ENCODE measurements at places on chromosomes 13 and 19.

DNA sequence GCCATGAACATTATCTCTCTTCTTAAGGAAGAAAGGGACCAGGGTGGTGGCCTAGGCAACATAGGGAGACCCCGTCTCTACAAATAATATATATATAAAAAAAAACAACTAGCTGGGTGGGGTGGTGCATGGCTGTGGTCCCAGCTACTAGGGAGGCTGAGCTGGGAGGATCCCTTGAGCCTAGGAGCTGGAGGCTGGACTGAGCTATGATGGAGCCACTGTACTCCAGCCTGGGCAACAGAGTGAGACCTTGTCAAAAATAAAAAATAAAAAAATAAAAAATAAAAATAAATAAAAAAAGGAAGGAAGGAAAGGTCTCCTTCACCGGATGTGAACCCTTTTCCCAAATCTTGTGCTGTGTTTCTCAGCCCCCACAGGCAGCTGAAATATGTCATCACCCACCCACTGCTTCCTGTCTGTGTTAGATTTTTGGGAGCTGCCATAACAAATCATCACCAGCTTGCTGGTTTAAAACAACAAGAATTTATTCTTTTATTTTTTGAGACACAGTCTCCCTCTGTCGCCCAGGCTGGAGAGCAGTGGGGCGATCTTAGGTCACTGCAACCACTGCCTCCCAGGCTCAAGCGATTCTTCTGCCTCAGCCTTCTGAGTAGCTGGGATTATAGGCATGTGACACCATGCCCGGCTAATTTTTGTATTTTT is 9.5 kb upstream of the TSPAN16 start:
- DNase-seq, result no peak

GRCh38 chr13:44726214-44726613 is 150.1 kb upstream of the TSC22D1 start:
- DNase-seq, result peak; percentile 45

- no peak for DNase-seq
Observed at GRCh38 chr19:10228393-10228792, 2.7 kb downstream of the S1PR2 start.

- DNase-seq, result no peak
Observed at GRCh38 chr13:35530581-35530980, 54.1 kb upstream of the MAB21L1 start.

DNA sequence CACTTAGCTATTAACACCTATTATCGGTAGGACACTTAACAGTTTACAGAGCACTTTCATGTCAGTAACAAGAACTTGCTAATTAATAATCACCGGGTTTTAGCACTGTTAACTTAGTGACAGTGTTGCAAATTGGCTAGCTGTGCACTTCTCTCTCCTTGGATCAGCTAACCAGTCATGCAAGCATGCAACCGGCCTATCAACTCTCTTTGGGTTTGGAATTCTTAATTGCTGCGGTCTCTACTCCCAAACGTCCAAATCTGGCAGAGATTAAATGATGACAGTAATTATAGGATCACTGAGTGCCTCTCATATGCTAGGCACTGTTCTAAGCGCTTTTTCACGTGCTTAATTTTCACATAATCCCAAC is 1.2 kb downstream of the EPS15L1 start:
- no peak for DNase-seq
